Stimulated activated CD4-positive, alpha-beta T cell treated with anti-CD3 and anti-CD28 coated beads, Interleukin-15, amount 100 ng/mL, for 1 hour (primary cell): ENCODE measurements at places on chromosomes 6 and 20.

DNA sequence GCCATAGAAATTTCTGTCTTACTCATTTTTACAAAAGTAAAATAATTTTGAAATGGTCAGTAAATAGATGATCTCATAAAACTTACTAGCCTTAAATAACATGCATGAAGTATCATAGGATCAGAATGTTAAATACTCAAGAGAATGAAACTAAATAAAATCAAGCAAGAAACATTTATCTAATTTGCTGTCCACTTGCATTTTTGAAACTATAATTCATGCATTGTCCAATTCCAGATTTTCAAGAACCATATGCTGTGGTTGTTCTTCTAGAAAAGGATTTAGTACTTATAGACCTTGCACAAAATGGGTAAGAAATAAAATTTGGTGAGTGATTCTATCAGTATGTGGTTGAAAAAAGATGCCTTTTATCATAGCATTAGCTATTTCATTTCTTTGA, 107.0 kb downstream of the STXBP5 start:
- DNase-seq, result no peak

- DNase-seq, result no peak
Observed at GRCh38 chr6:143159001-143159400, 98.3 kb downstream of the AIG1 start.

GRCh38 chr6:155628306-155628705, 172.7 kb upstream of the NOX3 start:
- no peak for DNase-seq

DNA sequence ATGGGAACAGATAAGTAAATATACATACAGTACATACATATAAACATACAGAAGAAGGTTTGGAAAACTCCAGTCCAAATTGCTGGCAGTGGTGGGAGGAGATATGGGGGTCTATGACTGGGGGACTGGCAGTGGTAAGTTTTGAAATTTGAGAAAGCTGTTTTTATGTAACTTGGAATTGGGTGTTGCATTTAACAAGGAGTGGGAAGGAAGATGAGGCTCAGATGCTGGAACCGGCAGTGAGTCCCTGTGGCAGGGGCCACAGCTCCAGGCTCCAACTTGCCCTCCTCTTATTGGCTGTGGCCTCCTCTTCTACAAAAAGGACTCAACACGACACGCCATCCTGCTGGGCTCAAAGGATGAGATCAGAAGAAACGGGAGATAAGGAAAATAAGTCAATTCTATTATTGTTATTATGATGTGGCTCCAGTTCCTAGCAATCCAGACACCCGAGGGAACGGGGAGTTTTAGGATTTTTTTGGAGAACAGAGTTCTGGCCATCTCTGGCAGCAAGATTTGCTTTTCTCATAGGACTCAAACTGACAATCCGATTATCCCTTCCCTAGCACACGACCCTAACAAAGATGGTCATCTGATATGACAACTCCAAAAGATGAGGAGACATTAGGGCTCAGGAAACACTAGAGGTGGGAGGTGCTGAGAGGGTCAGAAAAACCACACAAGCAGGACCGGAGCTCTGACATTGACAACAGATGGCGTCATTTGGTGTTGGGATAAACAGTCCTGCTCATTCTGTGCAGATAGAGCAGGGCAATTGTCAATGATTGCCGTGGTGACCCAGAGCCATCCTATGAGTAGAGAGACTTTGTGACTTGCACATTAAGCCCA, 6.0 kb upstream of the TGM2 start:
- no peak for DNase-seq

DNA sequence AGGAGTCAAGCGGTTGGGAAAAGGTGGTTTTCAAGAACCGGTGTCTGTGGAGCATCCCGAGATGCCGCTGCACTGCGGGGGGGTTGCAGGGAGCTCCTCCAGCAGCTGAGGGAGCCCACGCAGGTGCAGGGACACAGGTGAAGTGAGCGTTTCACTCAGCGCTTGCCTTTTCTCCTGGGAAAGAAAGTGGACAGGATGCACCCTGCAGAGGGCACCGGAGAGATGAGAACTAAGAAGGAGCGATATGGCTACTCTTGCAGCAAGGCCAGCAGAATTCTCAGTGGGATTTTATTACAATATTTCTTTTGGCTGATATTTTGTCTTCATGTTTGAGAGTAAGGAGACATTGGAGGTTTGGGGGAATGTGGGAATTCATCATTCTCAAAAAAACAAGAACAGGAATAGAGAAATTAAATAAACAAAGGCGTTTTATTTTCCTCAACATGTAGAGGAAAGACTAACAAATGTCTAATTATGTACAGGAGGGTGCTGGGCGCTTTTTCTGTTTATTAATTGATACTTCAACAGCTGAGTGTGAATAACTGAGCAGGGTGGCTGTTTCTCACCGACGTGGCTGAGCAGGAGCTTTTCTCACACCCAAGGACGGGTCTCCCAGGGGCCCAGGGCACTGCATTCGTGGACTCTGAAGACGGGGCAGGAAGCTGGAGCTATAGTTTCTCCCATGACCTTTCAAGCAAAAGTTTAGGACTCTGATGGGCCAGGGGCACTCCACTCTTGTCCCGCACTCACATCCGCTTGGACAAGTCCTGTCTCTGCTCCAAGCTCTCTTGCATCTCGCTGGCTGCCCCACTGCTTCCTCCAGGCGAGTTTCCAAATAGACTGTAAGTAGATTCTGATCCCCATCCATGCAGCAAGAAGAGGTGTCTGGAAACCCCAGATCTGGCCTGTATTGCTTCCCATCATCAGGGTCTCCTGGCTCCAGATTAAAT, 176.1 kb downstream of the SMOC2 start:
- DNase-seq, result no peak

- no peak for DNase-seq
Observed at GRCh38 chr20:6811262-6812035, 44.0 kb downstream of the BMP2 start.

DNA sequence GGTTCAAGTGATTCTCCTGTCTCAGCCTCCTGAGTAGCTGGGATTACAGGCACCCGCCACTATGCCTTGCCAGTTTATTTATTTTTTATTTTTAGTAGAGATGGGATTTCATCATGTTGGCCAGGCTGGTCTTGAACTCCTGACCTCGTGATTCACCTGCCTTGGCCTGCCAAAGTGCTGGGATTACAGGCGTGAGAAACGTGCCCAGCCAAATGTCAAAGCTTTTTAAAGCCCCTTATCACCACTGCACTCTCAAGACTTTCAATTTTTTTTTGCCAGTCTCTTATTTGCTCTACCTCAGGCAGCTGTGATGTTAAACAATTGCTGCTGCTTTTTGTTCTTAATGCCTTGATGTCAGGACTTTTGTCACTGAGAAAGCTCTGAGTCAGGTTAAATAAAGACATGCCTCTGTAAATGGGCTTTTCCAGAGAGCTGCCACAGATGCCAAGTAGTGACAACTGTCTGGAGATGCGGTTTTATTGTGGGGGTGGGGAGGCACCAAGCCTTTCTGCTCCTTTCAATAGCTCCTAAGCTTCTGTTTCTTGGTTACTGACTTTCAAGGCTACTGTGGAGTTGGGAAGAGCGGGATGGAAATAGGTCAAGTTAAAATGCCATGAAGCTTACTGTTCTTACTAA, 29.2 kb downstream of the RSPH3 start:
- no peak for DNase-seq

DNA sequence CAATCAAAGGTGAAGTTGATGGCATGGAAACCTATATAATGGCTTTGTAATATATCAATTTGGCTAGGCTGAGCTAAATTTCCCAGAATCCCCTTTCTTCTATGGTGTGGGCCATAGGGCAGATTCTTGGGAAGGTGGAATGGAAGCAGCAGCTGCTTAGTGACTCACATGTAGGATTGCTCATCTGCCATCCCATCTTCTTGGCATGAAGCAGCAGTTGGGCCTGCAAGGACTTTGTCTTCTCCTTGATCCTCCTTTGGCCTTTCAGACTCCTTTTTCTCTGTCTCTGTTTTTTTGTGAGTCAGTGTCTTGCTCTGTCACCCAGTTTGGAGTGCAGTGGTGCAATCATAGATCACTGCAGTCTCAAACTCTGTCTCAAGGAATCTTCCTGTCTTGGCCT, 52.6 kb upstream of the CEP162 start:
- no peak for DNase-seq

GRCh38 chr6:41746107-41746506, 1.1 kb downstream of the PGC start:
- no peak for DNase-seq

DNA sequence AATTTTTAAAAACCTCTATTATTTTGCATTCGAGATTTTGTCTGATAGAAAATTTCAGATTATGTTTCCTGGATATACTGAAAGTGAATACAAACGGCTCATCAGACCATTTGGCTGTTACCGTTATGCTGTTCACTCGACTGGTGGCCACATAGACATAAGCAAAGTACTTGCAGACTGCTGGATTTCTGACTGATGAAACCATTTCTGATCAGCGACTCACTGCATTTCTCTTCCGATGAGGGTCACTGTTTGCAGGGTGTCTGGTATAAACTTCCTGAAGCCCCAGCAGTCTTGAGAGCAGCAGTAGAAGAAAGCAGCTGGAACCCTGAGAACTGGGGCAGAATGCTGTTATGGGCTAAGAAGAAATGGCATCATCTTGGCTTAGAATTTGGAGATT, 17.7 kb downstream of the SNX9 start:
- DNase-seq, result no peak

DNA sequence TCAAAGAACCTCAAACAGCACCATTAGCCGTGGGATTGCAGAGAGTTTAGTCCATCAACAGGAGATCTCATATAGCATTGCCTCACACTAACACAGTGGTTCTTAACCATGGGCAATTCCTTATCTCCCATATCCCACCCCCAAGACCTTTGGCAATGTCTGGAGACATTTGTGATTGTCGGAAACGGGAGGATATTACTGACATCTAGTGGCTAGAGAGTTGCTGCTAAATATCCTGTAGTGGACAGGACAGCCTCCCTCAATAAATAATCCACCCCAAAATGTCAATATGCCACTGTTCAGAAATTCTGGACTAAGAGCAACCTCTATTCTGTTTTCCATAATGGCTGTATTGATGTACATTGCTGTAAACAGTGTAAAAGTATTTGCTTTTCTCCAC, 210.1 kb upstream of the CCN2 start:
- no peak for DNase-seq

GRCh38 chr6:13288481-13288880, 39.9 kb downstream of the TBC1D7 start:
- no peak for DNase-seq

DNA sequence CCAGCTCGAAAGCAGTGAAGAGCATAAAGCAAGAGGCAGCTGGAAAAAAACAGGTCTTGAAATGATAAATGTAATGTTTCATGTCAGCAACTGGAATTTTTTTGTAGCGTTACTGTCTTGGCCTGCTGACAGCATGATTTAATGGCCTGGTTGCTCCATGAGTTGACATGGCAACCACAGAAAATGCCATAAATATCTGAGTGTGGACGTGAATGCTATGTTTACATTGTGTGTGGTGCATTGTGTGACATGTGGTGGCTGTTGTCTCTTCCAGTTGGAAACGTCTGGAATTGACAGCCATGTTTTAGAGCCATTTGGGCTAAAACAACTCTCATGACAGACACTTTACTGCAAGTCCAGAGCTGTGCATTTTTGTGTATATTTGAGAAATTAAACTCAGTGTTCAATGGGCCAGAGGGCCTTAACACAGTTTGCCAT, 170.0 kb downstream of the FOXA2 start:
- DNase-seq, result no peak
